Activated CD4-positive, alpha-beta T cell treated with anti-CD3 and anti-CD28 coated beads, Interleukin-2, Interleukin-4, amounts not matched to agents 100 ng/mL and 50 ng/mL, durations not matched to agents 16 hours and 8 hours (primary cell): ENCODE measurements at places on chromosomes 4 and X.
A peak's percentile ranks its signal among the peaks of the same experiment; 100 is the strongest.

DNA sequence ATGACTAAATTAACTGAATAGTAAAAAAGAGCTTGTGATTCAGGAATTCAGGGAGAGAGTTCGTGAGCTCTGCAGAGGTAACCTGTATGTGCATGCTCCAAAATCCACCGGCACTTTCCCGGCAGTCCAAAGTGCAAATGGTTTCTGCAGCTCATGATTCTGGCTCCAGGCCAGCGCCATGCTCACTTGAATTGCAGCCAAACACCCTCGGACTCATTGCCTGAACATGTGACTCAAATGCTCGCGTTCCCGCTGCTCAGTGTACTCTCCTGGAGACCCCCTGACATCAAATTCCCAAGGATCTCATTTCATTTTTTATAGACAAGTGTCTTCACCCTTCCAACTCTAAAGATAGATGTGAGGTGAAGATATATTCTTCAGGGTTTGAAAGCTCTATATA lies 44.1 kb upstream of the SH3RF1 start:
- no peak for DNase-seq

GRCh38 chr4:48748949-48749596 lies 31.0 kb downstream of the FRYL start:
- DNase-seq, result no peak

DNA sequence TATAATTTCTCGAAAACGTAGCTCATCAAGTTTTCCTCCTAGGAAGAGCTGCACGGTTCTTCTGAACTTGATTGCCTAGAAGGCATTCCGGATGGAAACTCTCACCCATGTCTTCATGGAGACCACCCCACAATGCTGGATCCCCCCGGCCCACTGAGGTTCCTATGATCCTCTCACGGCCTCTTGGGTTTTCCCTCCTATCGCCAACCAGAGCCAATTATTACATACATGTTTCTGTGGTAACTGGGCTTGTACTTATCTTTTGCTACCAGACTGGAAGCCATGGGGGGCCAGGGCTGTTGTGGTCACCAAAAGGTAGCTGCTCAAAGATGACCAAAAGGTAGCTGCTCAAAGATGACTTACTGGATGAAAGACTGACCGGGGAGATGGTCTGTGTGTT lies 131.5 kb downstream of the AFAP1 start:
- DNase-seq, result no peak

- no peak for DNase-seq
Observed at GRCh38 chr4:19999276-19999675, 252.4 kb upstream of the SLIT2 start.

DNA sequence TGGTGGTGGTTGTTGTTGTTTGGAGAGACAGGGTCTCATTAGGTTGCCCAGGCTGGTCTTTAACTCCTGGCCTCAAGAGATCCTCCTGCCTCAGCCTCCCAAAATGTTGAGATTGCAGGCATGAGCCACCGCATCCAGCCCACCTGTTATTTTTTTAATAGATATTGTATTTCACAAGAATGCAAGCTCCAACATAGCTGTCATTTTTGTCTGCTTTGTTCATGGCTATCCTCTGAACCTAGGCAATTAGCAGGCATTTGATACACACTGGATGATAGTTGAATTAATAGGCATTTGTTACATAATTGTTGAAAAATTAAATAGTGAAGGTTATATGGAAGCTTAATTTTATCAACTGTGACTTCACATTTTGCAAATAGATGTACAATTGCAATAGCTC lies 64.7 kb downstream of the BANK1 start:
- no peak for DNase-seq

DNA sequence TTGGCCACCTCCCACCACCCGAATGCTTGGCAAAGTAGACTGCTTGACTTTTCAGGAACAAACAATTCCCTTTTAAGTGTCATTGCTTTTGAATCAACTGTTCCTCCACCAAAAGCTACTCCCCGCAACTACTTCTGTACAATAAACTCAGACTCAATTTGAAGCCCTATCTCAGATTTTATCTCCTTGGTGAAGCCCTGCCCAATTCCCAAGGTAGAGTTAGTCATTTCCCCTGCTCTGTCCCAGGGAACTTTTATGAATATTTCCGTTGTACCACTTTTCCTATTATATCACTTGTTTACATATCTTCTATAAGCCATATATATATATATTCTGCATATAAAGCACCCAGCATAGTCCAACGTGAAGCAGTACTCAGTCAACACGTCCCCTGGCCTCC lies 102.8 kb downstream of the C4orf51 start:
- no peak for DNase-seq

DNA sequence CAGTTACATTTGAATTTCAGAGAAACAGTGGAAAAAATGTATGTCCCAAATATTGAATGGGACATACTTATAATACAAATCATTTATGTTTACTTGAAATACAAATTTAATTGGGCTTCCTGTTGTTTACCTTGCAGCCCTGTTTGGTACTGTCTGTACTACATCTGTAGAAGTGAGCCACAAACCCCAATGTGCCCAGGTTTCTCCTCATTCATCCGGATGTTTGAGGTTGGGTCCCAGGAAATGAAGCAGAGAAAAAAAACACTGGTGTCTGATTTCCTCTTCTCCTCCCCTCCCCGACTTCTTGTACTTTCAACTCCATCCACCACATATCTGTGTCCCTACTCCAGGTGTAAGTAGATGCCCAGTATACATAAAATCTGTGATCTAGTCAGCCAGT lies 27.1 kb upstream of the SCRG1 start:
- peak; percentile 4 for DNase-seq

DNA sequence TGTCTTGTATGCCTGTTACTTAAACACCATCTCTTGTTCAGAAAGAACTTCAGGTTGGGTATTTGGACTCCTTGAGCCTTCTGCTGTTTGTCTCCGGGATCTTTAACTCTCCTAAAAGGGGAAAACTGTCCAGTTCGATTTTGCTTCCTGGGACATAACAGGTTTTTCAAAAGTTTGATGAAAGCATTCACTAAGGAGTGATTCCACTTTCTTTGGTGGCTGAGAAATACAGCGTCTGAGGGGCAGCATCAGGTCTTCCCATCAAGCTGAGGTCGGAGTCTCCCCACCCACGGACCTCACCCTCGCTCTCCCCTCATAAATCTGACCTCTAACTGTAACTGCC lies 1.4 kb downstream of the AFAP1 start:
- DNase-seq, result no peak

DNA sequence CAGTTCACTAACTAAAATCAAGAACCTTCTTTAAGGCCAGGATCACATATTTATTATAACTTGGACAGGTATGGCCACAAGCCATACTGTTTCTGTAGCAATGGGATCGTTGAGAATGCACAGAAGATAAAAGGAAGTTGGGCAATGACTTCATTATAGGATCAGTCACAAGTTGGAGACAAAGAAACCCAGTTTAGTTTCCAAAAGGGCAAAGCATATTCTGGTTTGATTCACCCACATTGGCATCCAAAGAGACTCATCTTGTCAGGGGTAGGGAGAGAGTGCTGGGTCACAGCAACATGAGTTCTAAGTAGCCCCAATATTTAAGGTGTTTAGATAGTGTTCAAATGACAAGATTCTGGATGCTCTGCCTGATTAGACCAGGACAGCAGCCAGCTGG lies 317.1 kb upstream of the GALNT7 start:
- no peak for DNase-seq

GRCh38 chr4:15040916-15041463 lies 38.7 kb downstream of the CPEB2 start:
- DNase-seq, result no peak

DNA sequence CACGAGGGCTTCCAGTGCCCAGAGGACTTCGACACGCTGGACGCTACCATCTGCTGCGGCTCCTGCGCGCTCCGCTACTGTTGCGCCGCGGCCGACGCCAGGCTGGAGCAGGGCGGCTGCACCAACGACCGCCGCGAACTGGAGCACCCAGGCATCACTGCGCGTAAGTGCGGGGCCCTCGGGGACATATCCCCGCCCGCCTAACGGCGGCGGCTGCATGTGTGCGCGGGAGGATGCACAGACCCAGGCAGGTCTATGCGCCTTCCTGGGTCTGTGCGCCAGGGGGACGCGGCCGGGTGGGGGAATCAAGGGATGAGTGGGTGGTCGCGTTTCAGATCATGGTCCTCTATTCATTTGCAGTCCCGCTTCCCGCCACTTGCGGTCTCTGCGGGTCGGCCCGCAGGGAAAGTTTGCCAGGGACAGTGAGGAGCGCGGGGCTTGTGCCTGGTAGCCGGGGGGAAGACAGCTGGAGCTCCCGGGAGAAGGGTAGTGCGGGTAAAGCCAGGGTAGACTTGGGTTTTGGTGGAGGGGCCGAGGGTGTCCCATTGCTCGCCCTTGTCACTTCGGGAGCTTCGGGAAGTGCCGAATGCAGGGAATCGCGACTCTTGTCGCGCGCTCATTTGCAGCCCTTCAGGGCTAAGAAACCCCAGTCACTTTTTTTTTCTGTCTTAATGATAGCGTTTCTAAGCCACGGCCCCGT lies 1.0 kb downstream of the SHISA3 start:
- DNase-seq, result peak; percentile 17

DNA sequence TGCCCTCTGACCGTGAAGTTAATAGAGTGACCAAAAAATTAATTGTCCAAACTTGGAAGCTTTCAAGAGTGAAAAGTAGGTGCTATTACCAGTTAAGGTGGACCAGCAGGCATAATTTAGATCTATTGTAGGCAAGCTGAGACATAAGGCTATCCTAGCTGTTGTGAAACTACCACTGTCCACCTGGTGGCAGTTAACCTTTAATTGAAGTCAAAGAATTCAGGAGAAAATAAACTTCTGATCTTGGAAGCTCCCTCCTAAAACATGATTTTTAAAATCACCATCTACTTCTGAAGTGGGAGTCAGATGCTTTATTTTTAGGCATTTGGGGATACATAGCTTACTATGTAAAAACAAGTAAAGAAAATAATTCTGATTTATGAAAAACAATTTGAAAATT lies 636.3 kb upstream of the HTR2C start:
- DNase-seq, result no peak

- DNase-seq, result peak; percentile 79
Observed at GRCh38 chr4:109588176-109588575, 28.1 kb downstream of the MCUB start.

GRCh38 chr4:5446595-5447226 lies 261.6 kb downstream of the EVC2 start:
- DNase-seq, result no peak

GRCh38 chr4:23268072-23268771 lies 575.5 kb downstream of the GBA3 start:
- DNase-seq, result no peak

DNA sequence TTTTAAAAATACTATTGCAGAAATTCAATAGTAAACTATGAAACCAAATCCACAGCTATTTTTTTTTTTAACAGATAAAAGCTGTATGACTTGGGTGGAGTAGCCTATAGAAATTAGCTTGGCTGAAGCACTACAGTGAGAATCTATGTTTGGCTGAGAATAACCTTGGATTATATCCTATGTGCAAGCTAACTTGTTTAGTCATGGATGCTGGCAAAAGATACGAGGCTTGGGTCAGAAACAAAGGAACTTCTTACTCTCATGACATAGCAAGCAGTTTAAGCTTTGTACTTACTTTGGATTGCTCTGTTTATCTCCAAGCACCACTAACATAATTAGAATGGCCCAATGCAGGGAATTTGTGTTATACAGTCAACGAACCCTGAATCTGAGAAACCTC lies 119.2 kb upstream of the GRID2 start:
- no peak for DNase-seq

DNA sequence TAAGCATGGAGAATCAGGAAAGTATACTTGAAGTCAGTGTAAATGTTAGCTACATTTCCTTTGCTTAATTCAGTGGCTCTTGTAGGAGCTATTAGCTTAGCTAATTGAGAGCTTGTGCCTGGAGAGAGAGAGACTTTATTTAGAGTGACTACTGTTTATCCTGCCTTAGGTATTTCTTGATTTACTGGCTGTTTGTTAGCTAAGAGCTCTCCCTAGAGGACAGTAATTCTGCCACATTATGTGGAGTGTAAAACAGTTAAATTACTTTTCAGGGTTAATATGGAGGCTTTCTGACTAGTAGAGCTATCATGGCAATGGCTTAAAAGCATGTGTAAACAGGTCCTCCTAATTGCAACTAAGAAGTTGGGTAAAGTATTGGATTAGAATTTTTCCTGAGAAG lies 306.5 kb upstream of the TECRL start:
- DNase-seq, result no peak

GRCh38 chr4:84907145-84907544 lies 59.3 kb downstream of the WDFY3 start:
- DNase-seq, result no peak

- DNase-seq, result no peak
Observed at GRCh38 chr4:30281986-30282385, 438.2 kb upstream of the PCDH7 start.

DNA sequence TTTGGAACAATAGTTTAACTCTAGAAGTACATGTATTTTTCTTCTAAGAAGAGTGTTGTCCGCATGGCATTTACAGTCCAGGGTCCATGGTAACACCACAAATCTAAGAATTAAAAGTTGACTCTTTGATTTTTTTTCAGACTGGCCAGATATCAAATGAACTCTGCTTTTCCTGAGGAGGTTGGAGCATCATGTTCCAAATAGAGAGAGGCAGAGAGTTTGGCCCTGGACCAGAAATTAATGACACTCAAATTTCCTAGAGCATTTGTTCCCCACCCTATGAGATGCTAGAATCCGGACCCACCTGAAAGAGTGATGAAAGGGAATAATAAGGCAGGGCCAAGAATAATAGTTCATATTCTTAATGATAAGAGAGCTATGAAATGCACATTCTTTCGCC lies 47.0 kb upstream of the NAP1L5 start:
- no peak for DNase-seq
